ENCODE measurements at places on chromosomes 1 and 21.

- no peak for DNase-seq
Measured at GRCh38 chr1:55337801-55338447, 122.8 kb upstream of the USP24 start.

DNA sequence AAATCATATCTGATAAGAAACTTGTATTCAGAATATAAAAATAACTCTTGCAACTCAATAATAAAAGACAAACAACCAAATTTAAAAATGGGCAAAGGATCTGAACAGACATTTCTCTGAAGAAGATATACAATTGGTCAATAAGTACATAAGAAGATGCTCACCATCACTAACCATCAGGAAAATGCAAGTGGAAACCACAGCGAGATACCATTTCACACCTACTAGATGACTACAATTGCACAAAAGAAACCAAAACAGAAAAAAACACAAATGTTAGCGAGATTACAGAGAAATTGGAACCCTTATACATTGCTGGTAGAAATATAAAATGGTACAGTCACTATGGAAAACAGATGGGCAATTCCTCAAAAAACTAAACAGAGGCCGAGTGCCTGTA lies 11.5 kb upstream of the ZNF683 start:
- no peak for DNase-seq

- no peak for DNase-seq
Measured at GRCh38 chr1:161017756-161018630, 3.0 kb downstream of the F11R start.

- DNase-seq, result no peak
Measured at GRCh38 chr1:225746361-225747179, 31.1 kb upstream of the SRP9 start.

GRCh38 chr1:15483971-15484370 lies 8.1 kb downstream of the CELA2B start:
- no peak for DNase-seq
